ENCODE measurements at places on chromosomes 5 and 9.

- no peak for DNase-seq
Observed at GRCh38 chr5:65034029-65034812, 265.5 kb downstream of the CWC27 start.

DNA sequence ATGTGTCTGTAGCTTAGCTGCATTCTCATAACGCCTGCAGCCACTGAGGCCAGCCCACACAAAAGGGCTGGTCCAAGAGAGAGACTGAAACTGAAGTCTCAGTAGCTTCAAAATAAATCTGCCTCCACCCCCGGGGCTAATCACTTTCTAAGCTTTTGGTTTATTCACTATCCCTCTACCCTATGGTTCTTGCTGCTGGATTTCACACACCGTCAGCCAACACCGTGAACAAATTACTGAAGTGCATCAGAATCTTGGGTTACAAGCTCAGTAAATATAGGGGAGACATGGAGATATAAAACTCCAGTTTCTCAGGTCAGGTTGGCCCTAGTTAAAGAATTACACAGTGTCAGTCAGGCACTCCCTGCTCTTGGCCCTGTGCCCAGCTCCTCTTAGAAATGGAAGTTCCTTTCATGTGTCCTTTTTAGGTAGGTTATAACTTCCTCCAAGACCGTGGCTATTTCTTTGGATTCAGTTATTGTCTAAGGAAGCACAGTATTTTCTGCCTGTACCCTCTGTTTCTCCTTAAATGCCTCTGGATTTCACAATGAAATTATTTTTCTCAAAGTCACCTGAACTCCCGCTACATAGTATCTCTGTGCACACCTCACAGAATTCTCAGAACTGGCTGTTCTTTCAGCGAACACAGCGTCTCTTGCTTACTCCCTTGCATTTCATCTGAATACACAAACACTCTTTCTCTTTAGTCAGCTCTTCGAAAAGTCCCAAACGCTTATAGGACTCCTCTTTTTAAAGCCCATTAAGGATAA is 112.5 kb downstream of the FAM174A start:
- no peak for DNase-seq

DNA sequence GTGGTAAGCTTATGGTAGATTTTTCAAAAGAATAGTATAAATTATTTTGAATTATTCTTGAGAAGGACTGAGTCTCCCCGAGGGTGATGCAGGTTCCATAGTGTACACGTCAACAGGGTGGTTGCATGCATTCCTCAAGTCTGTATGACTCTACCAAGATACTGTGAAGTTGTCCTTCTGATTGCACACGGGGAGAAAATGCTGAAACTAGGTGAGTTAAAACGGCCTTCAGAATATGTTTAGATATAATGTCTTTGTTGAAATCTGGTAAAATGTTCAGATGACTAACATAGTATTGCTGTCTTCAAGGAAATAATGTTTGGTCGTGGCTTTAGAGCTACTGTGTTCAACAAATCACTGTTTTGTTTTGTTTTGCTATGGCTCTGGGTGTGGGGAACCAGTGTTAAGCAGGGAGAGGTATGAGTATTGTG is 22.4 kb upstream of the TNFAIP8 start:
- no peak for DNase-seq

DNA sequence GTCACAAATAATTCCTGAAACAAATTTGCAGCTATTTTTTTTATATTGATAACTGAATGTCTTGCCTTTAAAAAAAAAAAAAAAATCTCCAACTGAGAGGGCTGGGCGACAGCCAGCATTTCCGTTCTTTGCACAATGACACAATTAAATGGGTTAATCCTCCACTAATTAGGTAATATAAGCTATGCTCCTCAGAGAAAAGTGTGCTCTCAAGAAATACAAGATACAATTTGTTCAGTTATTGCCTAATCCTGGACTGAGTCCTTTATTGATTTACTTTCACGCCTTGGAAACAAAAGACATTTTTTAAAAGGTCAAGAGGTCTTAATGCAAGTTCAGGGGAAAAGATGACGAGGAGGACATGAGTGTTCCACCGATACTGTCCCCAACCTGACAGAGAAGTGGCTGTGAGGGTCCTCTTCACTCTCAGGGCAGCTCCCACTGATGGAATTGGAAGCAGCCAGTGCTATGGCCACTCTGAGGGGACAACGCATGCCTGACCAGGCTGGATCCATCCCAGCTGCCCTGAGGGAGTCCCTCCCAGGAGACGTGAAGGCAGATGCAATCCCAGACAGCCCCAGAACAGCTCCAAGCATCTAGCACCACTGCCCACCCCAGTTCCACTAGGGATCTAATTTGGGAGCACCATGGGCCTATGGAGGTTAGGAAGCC is 220.7 kb downstream of the GNA14 start:
- no peak for DNase-seq

GRCh38 chr5:26278078-26278477 is 760.3 kb downstream of the CDH9 start:
- no peak for DNase-seq

DNA sequence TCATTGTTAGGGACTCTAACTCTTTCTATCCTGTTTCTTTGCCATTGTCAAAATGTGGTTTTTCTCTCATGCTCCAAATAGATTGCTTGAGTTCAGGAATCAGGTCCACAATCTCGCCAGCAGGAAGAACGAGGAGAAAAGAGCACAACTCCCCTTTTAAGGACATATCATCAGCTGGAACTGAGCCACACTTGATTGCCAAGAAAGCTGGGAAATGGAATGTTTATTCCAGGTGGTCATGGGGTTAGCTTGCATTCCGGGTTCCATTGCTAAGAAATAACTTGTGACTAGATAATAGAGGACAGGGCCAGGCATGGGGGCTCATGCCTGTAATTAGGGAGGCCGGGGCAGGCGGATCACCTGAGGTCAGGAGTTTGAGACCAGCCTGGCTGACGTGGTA is 32.4 kb upstream of the C9orf57 start:
- DNase-seq, result no peak

- DNase-seq, result no peak
Observed at GRCh38 chr9:12414514-12414913, 278.7 kb upstream of the TYRP1 start.

DNA sequence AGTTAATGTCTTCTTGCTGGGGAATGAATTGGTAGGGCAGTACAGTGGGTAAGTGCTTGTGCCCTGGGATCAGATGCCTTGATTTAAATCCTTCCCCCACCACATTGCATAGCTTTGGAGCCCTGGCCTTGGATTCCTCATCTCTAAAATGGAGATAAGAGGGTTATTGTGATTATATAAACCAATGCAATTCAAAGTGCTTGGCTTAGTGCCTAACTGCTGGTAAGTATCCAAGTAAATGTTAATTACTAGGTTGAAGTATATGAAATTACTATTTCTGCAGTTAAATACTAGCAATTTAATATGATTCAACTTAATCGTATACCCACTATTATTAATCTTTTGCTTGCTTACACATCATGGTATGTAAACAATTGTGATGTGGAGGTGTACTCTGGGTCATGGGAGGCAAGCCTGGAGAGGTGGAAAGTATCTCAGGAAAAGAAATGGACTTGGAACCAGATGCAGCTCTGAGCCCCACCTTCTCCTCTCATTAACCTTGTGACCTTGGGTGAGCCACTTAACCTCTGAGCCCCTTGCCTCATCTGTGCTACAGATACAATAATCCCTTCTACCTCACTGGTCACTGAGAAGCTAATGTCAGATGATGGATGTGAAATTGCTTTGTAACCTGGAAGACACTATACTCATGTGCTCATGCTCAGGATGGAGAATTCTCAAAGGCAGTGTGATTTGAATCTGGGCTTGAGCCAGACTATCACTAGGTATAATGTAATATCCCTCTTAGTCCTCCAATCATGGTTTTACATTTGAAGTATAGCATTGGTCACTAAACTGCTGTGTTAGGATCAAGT is 23.8 kb downstream of the NEUROG1 start:
- no peak for DNase-seq

GRCh38 chr9:673966-674526 is 167.5 kb upstream of the DMRT1 start:
- DNase-seq, result no peak

DNA sequence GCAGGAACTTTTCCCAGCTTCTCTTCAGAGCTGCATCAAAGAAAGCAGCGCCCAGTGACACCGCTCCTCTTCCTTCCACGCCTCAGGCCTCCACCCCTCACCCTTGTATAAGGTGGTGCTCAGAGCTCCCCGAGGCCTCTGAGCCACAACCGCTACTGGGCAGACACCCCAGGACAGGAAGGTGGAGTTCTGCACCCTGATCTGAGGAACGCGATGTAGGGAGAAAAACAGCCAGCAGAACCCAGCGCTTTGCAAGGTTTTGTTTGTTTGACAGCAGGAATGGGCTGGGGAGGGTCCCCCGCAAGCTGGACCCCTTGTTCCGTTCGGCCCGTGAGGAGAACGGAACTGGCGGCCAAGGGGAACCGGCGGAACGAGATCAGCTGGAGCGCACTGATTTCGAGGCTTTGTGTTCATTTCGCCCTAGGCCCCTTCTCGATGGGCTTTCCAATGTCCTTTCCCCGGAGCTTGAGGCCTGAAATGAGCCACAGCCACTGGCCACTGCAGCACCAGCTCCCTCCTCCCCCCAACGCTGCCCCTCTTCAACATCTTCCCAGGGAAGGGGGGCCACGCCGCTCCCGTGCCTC is 4.1 kb downstream of the EDF1 start:
- DNase-seq, result no peak

- DNase-seq, result no peak
Observed at GRCh38 chr5:168324859-168325630, 33.6 kb downstream of the WWC1 start.

GRCh38 chr9:88972401-88972800 is 18.9 kb upstream of the S1PR3 start:
- DNase-seq, result no peak

DNA sequence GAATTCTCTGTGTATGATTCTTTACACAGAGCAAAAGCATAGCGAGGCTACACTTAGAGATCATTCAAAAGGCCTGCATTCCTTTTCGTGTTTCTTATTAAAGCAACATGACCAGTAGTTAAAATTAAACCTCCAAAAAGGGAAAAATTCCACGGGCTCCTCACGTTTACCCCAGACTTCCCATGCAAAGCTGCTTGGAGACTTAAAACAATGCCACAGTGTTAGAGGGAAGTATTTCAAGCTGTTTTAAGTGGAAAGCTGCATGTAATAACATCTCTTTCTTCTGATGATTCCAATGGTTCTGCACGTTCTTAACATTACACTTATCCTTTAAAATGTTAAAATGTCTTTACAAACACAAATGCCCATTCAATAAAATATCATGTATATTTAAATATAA is 405.2 kb downstream of the SEMA5A start:
- DNase-seq, result no peak

DNA sequence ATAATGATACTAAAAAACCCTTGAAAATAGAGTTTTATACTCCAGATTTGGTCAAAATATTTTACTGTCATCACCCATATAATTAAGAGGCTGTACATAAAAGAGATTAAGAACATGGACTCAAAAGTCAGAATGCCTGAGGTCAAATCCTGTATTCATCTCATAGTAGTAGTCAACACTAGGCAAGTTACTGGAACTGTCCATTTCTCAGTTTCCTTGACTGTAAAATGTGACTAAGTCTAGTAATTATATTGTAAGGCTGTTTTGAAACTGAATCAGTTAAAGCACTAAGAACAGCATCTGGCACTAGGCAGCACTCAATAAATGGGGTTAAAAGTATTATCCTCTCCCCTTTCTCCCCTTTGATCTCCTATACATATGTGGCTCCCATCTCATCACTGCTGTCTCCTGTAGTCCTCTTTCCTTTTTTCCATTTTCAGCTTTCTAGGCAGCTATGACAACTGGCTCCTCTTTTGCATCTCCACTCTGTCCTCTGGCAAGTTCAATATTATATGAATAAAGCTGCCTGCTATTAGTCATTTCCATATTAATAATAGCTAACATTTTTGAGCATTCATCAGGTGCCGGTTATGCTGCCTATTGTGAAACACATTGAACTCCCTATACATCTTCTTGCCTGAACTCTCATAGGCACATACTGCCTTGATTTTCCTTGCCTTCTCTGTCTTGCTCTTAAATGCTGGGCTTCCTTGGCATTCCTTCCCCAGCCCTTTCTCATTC is 185.8 kb upstream of the NREP start:
- no peak for DNase-seq

DNA sequence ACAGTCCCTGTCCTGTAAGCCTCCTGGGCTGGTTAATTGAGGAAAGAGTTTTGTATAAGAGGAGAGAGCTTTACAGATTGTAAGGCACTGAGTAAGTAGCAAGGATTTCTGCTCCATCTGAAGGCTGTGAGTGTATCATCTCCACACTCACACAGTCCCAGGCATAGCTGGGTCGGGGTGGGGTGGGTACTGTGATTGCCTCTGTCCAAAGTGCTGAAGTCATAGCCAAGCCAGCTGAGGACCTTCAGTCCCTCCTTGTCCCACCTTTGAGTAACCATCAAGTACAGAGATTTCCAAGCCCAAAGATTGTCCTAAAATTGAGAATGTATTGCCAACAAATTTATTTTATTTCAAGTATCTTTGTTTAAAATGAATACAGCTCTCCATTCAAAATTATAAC is 5.5 kb upstream of the DNAJB5 start:
- no peak for DNase-seq

DNA sequence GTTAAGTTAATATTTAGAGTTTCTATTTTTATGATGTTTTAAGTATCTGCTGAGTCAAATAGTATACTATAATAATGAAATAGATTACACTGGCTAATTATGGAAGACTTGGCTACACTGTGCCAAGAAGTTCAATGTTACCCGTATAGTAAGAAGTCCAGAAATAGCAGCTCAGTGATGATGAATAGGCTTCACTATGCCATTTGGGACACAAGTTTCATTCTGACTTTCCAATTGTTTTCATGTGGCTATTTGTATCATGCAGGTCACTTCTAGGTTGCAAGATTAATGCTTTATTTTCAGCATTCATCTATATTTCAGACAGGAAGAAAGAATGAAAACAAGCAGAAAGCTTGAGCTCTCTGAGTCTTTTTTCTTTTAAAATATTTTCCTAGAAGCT is 194.5 kb upstream of the RIOK2 start:
- DNase-seq, result no peak

DNA sequence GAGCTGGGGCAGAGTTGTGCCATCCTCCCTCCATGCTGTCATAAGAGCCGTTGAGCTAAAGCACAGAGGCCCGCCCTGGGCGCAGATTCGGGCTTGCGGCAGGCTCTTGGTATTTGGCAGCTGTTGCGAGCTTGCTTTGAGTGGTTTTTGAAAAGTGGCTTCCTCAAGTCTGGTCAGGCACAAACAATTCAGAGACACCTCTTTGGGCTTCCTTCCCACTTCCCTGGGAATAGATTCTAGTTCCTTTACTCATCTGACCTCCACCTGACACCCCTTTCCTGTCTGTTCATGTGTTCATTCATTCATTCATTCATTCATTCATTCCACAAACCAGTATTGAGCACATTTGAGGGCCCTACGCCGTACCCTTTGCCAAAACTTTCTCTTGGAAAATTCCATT is 27.4 kb downstream of the NCS1 start:
- peak; percentile 39 for DNase-seq

All from HFF-Myc (cell line).